ENCODE measurements at places on chromosomes 7 and 10.

- no peak for DNase-seq
Observed at GRCh38 chr10:43190775-43191174, 52.5 kb downstream of the CSGALNACT2 start.

DNA sequence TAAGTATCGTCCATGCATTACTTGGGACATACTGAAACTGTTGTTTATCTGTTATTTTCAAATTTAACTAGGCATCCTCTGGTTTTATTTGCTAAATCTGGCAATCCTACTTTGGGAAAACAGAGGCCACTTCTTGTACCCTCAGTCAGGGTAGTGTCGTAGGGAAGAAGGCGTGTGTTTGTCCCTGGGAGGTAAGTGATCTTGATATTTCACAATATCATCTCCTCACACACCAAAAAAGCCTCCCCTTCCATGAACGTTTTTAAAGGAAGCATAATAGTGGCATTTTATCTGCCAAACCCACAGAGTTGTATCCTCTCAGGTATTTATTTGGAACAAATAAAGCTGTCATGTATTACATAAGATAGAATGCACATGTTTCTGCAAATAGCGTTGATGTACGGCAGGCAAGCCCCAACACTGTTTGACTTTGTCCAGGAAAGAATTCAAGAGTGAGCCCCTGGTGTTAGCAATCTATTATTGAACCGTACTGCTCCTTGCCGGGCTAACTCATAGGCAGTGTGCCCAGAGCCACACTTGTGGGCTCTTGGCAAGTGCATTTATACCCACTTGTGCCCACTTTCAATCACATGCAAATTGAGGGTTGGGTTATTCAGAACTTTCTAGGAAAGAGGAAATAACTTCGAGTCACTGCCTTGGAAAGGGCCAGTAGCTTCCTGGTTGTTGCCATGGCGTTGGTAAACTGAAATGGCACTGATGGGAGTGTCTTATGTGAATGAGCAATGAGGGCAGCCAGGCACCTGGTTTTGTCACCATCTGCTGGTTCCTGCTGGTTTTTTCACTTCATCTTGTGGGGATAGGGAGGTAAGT is 266.0 kb downstream of the USP6NL start:
- no peak for DNase-seq

DNA sequence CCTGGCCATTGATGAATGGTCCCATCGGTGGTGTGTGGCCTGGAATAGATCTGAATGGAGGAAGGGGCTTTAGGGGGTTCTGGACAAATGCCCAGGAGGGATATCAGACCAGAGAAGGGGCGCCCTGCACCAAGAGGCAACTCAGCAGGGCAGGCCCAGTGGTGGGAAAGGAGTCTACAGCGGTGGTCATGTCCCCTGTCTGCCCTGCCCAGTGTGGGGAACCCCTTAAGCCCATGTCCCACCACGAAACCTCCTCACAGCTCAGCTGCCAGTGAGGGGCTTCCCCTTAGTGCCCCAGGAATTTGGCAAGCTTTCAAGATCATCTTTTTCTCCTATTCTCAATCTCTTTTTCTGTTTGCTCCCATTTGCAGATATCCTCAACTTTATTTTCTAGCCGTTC is 14.1 kb upstream of the CCSER2 start:
- no peak for DNase-seq

DNA sequence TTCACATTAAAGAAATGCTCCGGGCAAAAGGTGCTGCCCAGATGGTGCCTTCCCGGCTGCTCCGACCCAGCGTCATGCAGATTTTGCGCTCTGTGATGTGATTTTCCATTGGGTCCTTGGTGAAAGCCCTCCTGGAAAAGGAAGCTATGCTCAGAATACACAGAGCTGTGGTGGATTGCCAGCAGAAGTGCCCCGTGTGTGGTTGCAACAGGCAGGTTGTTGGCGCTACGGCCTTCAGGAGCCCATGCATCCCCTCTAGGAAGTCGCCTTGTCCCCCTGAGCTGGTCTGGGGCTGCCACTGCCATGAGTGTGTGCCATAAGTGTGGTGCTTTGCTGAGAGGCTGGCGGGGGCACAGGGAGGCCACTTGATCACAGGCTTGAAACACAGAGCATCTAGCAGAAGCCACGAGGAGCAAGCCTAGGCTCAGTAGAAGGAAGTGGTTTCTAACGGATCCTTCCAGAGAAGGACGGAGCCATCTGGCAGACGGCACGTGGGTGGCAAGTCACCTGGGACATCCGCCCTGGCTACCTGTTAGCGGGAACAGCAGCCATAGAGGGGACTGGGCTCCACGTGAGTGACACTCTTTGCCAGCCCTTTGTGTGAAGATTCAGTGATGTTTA is 210.9 kb downstream of the CUX1 start:
- no peak for DNase-seq

DNA sequence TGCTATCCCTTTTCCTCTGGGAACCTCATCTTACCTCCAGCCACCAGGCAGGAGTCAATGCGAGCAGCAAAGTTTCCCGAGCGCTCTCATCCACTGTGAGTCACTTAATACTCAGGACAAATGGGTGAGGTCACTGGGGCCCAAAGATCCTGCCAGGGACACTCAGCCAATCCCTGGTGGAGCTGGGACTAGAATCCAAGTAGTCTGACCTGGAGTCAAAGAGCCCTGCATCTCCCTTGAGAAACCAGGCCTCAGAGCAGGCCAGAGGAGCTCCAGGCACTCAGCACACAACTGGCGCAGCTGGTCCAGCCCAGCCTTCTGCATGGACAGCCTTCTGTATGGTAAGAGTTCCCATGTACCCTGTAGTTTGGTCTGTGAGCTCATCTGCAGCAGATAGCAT is 142.3 kb downstream of the MAPK8 start:
- DNase-seq: no peak

- no peak for DNase-seq
Observed at GRCh38 chr7:149320313-149321124, 58.5 kb downstream of the ZNF783 start.

- DNase-seq: no peak
Observed at GRCh38 chr10:34121781-34122622, 693.1 kb downstream of the PARD3 start.

DNA sequence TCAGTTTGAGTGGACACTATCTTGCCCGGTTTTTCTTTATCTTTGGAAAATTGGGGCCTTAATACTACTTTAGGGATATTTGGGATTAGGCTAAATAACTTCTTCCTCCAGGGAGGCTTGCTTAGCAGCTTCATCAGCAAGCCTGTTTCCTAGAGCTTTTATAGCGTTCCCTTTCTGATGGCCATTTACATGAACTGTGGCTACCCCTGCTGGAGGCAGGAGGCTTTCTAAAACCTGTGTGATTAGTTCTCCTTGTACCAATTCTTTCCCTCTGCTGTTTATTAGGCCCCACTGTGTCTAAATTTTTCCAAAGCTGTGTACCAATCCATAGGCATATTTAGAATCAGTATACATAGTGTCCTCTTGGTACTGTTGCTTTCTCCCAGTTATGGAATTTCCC is 61.7 kb upstream of the CNTNAP2 start:
- DNase-seq: no peak

DNA sequence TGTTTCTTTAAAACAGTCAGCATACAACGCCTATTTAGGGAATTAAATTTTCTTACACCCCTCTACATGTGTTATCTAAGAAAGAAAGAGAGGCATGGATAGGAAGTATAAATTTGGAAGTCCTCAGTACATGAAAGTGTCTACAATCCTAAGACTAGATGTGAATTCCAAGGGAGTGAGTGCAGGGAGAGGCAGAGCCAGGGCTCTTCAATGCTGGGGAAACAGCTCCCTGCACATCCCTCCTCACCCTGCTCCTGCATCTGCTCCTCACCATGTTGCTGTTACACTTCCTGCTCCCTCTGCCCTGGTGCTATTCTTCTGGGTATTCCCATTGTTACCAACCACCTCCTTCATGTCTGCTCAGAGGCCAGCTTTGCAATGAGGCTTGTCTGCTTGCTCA is 229.1 kb upstream of the AKR1E2 start:
- DNase-seq: no peak

DNA sequence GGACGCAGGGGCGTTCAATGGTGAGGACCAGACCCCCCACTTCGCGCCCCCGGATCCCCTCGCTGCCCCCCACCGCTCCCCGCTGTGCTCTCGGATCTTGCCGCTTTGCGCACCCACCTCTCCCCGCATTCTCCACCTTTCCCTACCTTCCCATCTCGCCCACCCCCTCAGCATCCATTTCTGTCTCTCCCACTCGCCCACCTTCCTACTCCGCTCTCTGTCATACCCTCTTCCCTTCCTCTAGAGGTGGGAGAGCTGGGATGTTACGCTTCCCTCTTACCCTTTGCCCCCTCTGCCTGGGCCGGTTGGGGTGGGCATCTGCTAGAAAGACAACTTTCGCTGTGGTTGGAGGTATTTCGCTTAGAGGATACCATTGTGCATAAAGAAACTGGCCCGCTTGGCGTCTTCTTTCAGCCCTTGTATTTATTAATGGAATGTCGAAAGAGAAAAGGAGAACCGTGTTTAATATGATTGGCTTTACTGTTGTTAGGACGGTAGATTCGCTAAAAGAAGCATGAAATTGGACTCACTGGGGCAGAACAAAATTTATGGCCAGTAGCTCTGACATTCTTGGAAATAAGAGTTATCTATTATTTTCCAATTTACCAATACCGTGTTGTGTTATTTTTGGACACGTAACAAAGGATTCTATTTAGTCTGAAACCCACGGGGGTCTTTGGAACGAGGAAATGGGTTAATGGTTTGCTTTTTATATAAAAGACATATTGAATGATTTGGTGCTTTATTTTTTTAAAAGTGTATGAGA is 873 bp downstream of the PRKAR2B start:
- DNase-seq: no peak

DNA sequence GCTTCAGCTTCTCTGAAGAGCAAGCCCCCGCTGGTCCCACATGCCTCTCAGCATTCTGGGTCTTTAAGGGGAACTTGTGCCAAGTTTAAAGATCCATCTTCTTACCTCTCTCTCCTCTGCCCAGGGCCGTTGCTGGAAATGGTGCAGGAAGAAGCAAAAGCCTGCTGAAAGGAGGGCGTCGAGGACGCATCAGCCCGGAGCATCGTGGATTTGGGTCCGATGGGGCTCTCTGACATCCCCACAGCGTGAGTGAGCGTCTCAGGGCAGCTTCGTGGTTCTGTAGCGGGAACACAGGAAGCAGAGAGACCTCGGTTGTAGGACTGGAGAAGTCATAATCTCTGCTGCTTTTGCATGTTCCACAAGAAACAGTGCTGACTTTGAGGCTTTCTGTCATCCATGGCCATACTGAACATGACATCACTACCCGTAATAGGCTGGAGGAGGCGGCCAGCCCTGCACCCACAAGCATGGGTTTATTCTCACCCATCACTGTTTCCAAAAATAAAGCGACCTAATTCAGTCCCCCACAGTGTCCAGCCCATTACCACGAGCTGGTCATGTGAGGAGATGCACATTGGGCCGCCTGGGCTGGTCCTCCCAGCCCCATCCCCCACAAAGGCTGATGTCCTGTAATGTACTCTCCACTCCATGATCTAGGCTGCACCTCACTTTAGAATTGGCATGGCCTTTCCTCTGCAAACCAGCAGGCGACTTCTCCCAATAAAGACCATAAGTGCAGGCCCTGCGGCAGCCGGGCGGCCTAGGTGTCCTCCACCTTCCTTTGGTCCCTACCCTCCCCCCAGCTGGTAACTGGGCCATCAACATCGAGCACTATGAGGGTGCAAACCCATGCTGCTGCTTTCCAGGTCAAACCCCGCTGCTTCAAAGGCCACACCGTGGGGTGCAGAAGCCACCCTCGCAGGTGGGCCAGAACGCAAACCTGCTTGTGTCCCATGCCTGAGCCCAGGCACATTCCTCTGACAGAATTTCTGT is 276.9 kb downstream of the TNS3 start:
- no peak for DNase-seq

DNA sequence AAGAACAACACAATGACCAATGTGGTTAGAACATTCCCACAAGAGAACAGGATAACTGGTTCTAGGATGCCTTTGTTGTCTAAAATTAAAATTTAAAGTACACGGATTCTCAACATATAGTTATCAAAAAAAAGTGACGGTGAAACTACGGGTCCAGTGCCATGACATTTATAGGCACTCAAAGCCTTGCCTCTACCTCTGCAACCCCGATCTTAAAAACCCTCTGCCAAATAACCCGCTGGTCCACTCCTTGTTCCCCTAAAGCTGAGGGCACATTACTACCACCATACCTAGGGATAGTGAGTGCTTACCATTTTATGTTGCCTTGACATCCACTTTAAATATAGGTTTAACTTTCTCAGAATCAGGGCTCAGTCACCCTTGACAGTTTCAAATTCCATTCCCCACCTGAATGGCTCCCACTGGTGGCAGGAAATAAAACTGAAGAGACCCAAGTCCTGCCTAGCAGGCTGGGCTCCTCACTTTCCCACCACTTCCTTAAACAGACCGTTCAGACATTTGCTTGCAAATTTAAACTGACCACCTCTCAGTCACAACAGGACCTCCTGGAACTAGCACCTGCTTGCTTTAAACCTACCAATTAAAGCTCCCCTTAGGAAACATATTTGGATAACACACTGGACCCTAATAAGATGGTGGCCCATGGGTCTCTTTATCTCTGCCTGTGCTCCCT is 169.9 kb upstream of the ASAH2 start:
- DNase-seq: no peak

DNA sequence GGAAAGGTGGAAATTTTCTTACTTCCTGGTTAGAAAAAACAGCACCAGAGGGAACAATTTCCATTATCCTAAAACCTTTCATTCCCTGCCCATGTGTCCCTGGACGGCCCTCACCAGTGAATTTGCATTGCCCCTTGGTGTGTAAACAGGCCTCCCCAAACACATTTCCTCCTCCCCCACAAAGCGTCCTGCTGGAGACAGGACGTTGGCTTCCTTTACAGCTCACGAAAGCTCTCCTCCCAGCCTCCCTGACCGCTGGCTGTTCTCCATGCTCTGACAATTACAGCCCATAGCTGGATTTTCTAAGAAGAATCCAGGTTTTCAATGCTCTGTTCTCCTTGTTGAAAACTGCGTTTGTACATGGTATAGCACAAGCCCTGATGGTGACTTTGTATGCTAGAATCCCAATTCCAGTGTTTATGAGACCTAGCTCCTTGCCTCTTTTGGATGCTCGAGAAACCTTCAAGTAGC is 724.2 kb upstream of the CELF2 start:
- DNase-seq: no peak

- DNase-seq: no peak
Observed at GRCh38 chr7:158228986-158229385, 358.6 kb downstream of the PTPRN2 start.

DNA sequence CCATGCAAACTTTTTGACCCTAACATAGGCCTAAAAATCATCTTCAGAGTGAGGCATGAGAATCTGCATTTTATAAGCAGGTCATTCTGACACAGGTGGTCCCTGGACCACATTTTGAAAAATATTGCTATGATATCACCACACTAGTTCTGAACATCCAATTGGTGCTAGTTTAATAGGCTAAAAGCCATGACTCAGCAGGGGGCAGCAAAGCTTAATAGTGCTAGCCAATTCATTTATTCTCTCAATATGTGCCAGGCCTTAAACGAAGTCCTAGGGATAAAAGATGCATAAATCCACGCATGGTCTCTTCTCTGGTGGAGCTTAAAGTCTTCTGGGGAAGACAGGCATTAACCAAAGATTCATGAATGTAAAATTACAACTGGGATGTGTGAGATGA is 10.2 kb upstream of the SLC25A28 start:
- no peak for DNase-seq
